ENCODE measurements at places on chromosomes 5 and 9. TPM values are rescaled to one million over a fixed set of nuclear protein-coding genes. Genes with fewer than 3 reads are reported as not detected.
A peak's percentile ranks its signal among the peaks of the same experiment; 100 is the strongest.

CDO1 gene
- total RNA-seq: 19.5 TPM

DNA sequence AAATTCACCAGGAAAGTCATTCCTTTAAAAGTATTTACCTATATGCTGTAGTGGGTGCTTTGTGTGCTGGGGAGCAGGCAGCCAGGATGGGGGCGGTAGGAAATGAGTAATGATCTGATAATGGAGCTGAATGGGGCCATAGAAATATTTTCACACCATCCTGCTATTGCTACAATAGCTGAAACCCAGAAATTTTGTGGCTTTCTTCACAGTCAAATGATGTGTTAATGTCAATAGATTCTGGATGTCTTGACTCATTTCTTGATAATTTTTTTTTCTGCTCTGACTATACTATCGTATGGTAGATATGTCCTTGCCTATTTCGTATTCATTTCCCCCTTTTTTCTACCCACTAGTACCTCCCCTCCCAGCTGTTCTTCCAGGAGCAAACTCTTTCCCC, 59.5 kb downstream of the RORB start:
- no peak for DNase-seq

DNA sequence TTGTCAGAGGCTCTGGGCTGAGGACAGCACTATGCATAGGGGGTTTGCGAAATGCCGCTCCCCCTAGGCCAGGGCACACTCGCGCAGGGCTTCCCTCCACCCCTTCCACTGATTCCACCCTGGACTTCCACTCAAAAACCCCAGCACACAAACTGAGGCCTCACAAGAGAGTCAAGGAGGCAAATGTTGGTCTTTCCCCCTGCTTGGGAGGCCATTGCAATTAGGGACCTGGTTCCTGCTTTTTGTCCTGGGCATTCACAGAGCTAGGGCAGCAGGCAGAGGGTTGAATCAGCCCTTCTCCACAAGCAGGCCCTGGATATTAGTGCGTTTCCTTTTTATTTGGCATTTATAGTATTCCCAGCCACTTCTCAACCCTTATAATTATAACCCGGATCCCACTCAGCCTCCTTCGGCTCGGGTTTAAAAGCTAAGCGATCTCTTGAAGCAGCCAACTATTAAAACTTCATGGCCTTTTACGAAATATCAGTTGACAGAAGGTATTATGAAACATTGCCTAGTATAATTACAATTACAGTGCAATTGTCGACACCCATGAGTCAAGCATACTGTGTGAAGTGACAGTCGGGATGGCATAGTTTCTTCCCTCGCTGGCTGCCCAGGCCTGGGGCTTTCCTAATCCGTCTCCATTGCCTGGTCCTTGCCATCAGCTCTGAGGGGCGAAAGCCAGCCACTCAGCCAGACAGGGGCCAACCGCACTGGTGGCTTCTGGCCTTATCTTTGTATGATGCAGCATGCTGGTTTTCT, 285.5 kb upstream of the MAP3K1 start:
- DNase-seq: no peak

GRCh38 chr9:20144197-20144596, 355.4 kb upstream of the SLC24A2 start:
- DNase-seq: no peak

DNA sequence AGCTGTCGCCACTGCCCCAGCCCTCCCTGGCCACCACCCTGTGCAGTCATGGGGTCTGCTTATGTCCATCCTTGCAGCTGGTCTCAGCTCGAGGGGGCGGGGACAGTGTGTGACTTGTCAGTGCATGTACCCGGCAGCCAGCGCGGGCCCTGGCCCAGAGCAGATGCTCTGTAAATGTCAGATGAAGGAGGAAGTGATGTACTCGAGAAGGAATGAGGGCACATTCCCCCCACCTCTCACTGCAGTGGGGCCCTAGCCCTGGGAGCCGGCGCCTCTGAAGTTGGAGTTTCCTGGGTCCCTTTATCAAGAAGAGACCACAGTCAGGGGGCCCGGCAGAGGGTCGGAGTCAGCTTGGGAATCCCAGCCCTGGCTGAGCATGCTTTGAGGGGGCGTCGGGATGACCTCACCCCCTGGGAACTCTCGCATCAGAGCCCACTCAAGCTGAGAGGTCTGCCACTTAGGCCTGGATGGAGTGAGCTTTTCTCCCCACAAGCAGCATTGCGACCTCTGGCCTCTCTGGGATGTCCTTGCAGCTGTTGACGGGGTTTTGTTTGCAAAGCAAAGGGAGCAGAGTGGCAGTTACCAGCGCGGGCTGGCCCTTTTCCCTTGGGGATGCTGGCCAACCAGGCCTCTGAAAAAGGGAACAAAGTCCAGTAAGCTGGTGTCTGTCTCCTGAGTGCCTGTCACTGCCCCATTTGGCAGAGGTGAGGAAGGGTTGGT, 19.0 kb downstream of the NEURL1B start:
- peak; percentile 98 for DNase-seq

- DNase-seq: peak; percentile 93
Measured at GRCh38 chr9:33139421-33140228, 27.5 kb downstream of the B4GALT1 start.

GRCh38 chr9:82128011-82128696, 139.6 kb downstream of the SPATA31D1 start:
- no peak for DNase-seq

SPATA31E1 gene
- not detected for total RNA-seq

- DNase-seq: no peak
Measured at GRCh38 chr9:5389109-5389732, 48.5 kb downstream of the PLGRKT start.

DNA sequence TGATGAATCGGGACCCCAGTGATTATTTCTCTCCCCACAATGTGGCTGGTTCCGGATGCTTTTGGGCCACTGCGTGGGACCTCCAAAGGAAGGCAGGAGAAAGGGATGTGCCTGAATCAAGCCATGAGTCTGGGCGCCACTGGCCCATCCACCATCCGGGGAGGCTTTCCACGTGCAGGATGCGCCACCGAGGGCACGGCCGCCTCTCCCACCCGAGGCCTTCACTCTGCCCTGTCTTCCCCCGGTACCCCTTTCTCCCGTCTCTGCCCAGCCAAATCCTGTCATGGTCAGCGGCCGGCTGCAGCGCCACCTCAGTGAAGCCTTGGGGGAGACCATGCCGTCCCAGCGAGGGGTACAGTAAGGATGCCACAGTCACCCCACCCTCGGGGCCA, 43.9 kb upstream of the GRHPR start:
- no peak for DNase-seq

PALM2AKAP2 gene
- total RNA-seq: 2.9 TPM

GRCh38 chr9:70911791-70912190, 209.6 kb downstream of the TRPM3 start:
- no peak for DNase-seq

CARD6 gene
- total RNA-seq: 8.6 TPM

DNA sequence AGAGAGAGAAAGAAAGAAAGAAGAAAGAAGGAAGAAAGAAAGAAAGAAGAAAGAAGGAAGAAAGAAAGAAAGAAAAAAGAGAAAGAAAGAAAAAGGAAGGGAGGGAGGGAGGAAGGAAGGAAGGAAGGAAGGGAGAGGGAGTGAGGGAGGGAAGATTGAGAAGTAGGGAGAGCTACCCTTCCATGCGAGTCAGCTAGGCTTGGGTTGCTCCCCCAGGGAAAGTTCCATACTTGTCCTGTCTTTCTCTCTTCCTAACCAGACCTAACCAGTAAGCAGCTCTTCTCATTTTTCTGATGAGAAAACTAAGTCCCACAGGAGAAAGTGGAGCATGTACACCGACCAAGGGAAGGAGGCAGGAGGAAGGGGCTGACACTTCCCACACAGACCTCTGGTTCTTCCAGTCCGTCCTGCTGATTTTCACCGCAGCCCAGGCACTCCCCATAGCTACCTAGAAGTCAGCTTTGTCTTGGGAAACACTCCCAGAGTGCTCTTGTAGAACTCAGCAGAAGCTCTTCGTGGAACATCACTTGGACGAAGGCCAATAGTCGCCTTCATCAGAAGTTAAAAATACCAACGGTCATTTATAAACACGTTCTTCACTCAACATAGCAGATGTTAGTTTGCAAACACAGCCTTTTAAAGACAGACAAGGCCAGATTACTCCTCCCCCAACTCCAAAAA, 29.0 kb upstream of the ENTREP1 start:
- peak; percentile 66 for DNase-seq

GRCh38 chr5:93164690-93165089, 416.3 kb downstream of the NR2F1-AS1 start:
- no peak for DNase-seq

DNA sequence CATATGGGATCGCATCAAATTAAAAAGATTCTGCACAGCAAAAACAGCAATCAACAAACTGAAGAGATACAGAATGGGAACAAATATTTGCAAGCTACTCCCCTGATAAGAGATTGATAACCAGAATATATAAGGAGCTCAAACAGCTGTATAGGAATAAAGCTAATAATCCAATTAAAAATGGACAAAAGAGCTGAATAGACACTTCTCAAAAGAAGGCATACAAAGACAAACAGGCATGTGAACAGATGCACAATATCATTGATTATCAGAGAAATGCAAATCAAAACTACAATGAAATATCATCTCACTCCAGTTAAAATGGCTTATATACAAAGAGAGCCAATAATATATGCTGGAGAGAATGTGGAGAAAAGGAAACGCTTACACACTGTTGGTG, 110.6 kb downstream of the PLCXD3 start:
- DNase-seq: no peak

DNA sequence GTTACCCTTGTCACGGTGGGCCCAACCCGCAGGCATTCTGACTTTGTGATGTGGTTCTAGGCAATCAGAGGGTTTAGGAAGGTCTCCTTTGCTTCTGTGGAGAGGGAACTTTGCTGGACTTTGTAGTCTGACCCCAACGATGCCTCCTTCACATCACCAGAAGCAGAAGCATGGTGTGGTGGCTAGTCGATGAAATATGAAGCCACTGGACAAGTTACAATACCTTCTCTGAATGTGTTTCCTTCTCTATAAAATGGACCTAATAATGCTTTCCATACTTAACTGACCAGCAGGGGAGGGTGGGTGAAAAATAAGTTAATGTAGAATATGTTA, 607 bp downstream of the SPEF2 start:
- no peak for DNase-seq

DNA sequence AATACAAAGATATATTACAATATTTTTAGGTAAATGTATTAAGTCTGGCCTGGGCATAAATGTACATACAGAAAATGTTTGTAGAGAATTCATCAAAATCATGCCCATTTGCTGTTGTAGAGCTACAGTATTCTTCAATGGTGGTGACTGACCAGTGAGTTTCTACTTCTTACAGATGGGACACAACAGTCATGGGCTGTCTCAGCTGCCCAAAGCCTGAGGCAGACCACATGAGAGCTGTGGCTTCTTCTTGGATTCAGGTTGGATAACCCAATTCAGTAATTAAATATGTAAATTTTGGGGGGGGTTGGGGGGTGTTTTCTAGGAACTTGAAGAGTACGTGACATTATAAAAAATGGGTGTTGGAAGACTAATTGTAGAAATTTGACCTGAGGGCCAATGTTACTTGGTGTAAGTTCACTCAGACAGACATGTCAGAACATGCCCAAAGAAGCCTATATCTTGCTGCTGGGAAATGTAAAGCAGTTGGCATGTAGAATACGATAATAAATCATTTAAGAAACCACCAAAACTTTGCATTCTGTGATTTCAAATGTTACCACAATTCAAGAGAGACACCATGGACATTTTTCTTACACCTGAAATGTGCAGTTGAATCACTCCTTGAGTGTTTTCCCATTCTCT, 17.9 kb downstream of the STARD4 start:
- DNase-seq: no peak

- DNase-seq: no peak
Measured at GRCh38 chr9:12794101-12794799, 19.4 kb downstream of the LURAP1L start.
